ENCODE measurements at places on chromosomes 7 and 10. TPM values are rescaled to one million over a fixed set of nuclear protein-coding genes. Genes with fewer than 3 reads are reported as not detected.

Gene PLEKHS1
- 0.17 TPM for total RNA-seq

Gene VWA2
- 2.5 TPM for total RNA-seq

Gene GPR146
- not detected for total RNA-seq

Gene H2BK1
- not detected for total RNA-seq

Gene AZGP1
- total RNA-seq, result not detected

Gene NKX2-3
- total RNA-seq, result not detected

Gene IFIT1B
- not detected for total RNA-seq

Gene TAS2R40
- not detected for total RNA-seq

Gene ERVW-1
- not detected for total RNA-seq

Gene PTF1A
- not detected for total RNA-seq

Gene ANXA8L1
- 165 TPM for total RNA-seq

Gene VPS41
- 65.8 TPM for total RNA-seq

Gene MYO3A
- not detected for total RNA-seq

Gene PRR15
- total RNA-seq, result 0.83 TPM

Gene TMEM229A
- not detected for total RNA-seq

Gene SHTN1
- 6.0 TPM for total RNA-seq

Gene SGPL1
- 97.4 TPM for total RNA-seq

Gene PAX4
- total RNA-seq, result not detected

Gene CNTNAP2
- total RNA-seq, result not detected

Gene FAM237B
- total RNA-seq, result not detected

Gene IFIT5
- total RNA-seq, result 11.2 TPM

Gene AKR1C4
- total RNA-seq, result not detected

Gene GATA3
- total RNA-seq, result 7.7 TPM

Gene ASB10
- total RNA-seq, result not detected

Gene ZNF735
- total RNA-seq, result not detected

Gene GSTO2
- 16.2 TPM for total RNA-seq

Gene CC2D2B
- 0.33 TPM for total RNA-seq

Gene KEL
- total RNA-seq, result not detected

Gene CPA4
- total RNA-seq, result 495 TPM

Gene MSS51
- total RNA-seq, result 1.8 TPM
